ENCODE measurements at places on chromosomes 16 and 17. TPM values are rescaled to one million over a fixed set of nuclear protein-coding genes. Genes with fewer than 3 reads are reported as not detected.

GRCh38 chr17:76140661-76141211 lies 309 bp downstream of the FOXJ1 start:
- no peak for DNase-seq

GRCh38 chr16:53789137-53789536 lies 85.2 kb downstream of the FTO start:
- DNase-seq: no peak

DNA sequence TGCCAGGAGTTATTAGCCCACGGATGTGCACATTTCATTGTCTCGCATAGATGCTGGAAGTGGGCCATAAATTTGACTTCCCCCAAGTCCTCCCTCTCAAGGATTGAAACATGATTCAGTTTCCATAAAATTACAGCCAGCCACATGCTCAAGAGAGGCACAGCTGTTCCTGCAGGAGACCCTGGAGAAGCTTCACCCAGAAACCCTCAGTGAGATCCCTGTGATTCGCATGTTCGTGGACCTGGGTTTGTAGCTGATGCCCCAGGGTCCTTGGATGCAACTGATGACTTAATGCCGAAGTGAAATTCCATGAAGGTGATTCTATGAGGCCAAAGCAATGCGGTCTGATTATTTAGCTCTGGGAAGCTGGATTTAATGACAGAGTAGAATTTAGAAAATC lies 24.7 kb upstream of the AQP8 start:
- no peak for DNase-seq

DNA sequence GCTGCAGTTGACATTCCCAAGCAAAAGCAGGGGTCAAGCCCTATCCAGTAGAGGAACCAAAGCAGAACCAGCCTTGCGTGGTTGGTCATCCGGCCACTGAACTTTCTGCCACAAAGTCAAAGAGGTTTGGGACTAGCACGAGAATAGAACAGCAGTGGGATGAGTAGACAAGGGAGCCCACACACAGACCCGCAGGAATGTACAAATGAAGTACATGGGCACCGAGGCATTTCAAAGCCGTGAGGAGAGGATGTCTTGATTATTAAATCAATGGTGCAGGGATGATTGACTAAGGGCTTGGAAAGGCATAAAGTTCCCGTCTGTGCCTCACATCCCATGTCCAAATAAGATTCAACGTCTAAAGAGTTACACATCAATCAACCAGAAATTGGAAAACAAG lies 81.8 kb upstream of the TBC1D3K start:
- DNase-seq: no peak

DNA sequence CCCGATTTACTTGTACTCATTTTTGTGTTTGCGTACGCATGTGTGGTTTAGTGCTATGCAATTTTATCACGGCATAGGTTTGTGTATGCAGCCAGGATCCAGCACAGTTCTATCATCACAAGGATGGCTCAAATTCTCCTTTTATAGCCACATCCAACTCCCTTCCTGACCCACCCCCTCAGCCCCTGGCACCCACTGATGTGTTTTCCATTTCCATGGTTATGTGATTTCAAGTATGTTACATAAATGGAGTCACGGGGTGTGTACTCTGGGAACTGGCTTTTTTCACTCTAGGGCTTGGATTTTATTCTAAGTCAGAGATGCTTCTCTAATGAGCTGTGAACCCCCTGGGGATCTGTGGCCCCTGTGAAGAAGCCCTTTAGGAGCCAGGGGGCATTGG lies 16.8 kb downstream of the IL4R start:
- no peak for DNase-seq

GRCh38 chr16:57022445-57022844 lies 33.1 kb downstream of the NLRC5 start:
- no peak for DNase-seq

GRCh38 chr16:86307514-86307903 lies 202.8 kb upstream of the FOXF1 start:
- no peak for DNase-seq

GRCh38 chr17:77613218-77613617 lies 345.3 kb upstream of the TNRC6C start:
- no peak for DNase-seq

OR4D1 gene
- total RNA-seq: 0.77 TPM

PAGR1 gene
- total RNA-seq: 26.8 TPM

SYCE1L gene
- total RNA-seq: 6.6 TPM

All from activated CD4-positive, alpha-beta T cell treated with anti-CD3 and anti-CD28 coated beads, Interleukin-2, amount 10 ng/mL, durations not matched to agents 7 days and 5 days (primary cell).